Activated T-helper 1 cell treated with anti-CD3 and anti-CD28 coated beads, Interleukin-12 subunit alpha, Interleukin-12 subunit beta, Interleukin-2, Interleukin-4 antibody, amounts not matched to agents 30 ng/mL and 10 ng/mL and 1 ng/mL, durations not matched to agents 14 hours and 24 hours and 36 hours (primary cell): ENCODE measurements at places on chromosomes 11 and 22. TPM values are rescaled to one million over a fixed set of nuclear protein-coding genes. Genes with fewer than 3 reads are reported as not detected.

- no peak for DNase-seq
Observed at GRCh38 chr11:64535811-64536210, 55.2 kb upstream of the SLC22A12 start.

DNA sequence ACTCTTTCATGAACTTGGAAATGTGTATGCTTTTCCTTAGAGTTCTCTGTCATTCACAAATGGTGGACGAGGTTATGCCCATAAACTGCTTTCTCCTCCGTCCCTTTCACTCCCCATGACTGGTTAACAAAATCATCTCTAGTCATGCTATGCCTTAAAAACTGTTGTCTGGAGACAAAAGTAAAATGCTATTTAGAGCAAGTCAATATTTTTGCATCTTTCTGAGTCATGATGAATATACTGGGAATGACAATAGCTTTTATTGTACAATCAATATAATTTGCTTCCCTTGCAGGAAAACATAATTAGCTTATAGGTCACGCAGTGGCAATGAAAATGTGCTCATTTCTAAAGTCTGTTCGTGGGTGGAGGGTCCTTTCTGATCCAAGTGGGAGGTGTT, 216.7 kb upstream of the SORL1-AS1 start:
- DNase-seq: no peak

GRCh38 chr11:112270551-112271180, 10.0 kb upstream of the PLET1 start:
- DNase-seq: no peak

- no peak for DNase-seq
Observed at GRCh38 chr11:42802201-42802899, 509.4 kb upstream of the API5 start.

GRCh38 chr11:70555078-70555477, 156.7 kb downstream of the CTTN start:
- DNase-seq: no peak

DNA sequence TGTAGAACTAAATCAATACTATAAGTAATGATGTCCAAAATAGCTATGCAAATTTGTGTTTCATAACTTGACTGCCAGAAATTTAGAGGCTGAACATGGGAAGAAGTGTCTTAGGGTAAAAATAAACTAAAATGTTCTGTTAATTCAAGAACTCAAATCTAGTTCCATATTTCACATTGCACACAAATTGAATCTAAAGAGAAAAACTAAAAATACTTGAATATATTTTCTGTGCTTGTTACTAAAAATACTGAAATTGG, 43.5 kb downstream of the FANCF start:
- no peak for DNase-seq

GRCh38 chr11:34987617-34988016, 71.2 kb downstream of the PDHX start:
- no peak for DNase-seq

- DNase-seq: no peak
Observed at GRCh38 chr22:20591660-20592310, 84.4 kb downstream of the MED15 start.

DNA sequence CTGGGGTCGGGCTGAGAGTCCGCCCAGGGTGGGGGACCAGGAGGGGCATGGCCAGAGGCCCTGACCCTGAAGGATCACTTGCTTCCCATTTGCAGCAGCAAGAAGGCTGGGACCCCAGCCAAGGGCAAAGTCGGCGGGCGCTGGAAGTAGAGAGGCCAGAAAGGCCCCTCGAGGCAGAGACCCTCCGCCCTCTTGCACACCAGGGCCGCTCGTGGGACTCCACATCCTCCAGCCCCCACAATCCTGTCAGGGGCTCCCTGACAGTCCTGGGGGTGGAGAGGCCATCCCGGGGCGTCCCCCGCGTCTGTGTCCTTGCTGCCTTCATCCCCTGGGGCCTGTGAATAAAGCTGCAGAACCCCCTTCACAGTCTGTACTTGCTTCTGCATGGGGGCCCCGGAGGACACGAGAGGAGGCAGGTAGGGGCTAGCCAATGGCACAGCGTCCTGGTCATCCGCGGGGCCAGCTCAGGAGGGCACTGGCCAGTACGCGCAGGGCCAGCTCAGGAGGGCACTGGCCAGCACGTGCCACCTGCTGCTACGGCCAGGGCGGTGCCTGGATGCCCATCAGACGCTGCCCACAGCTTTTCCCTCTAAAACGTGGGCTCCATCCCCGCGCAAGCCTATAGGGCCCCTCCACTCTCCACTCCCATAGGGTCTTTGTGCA, 8.7 kb upstream of the MRPL23 start:
- DNase-seq: no peak

- no peak for DNase-seq
Observed at GRCh38 chr11:116742104-116742503, 30.7 kb downstream of the BUD13 start.

GRCh38 chr11:75430714-75431532, 2.1 kb downstream of the KLHL35 start:
- no peak for DNase-seq

Gene DBX1
- not detected in 2 replicates for total RNA-seq

Gene MUC6
- total RNA-seq: not detected in 2 replicates

Gene OR52H1
- total RNA-seq: not detected in 2 replicates

Gene HSPB2
- not detected in 2 replicates for total RNA-seq
